ENCODE measurements at places on chromosomes 6 and 20. TPM values are rescaled to one million over a fixed set of nuclear protein-coding genes. Genes with fewer than 3 reads are reported as not detected.

DNA sequence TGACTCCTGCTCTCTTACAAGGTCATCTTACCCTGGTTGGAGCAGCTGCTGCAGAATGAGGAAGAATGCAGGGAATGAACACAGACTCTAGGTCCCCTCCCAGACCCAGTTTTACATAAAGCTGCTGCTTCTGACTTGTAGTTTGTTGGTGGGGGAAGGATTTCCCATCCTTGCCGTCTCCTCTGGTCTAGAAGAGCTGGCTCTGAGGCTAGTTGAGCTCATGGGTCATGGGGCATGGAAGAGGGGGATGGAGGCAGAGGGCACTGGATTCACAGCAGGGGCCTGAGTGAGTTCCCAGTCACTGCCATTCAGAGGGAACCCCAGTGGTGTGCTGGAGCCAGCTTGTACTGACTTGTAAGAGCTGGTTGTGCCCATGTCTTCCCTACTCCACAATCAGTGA is 9.2 kb upstream of the GUCA1A start:
- DNase-seq = no peak

- DNase-seq = peak; percentile 80
Measured at GRCh38 chr20:10861619-10862018, 187.8 kb upstream of the JAG1 start.

GRCh38 chr6:69705954-69706353 is 90.9 kb downstream of the LMBRD1 start:
- no peak for DNase-seq

GRCh38 chr6:33490621-33491020 is 36.2 kb downstream of the ZBTB9 start:
- no peak for DNase-seq

- no peak for DNase-seq
Measured at GRCh38 chr6:1984346-1984994, 260.9 kb downstream of the GMDS start.

DNA sequence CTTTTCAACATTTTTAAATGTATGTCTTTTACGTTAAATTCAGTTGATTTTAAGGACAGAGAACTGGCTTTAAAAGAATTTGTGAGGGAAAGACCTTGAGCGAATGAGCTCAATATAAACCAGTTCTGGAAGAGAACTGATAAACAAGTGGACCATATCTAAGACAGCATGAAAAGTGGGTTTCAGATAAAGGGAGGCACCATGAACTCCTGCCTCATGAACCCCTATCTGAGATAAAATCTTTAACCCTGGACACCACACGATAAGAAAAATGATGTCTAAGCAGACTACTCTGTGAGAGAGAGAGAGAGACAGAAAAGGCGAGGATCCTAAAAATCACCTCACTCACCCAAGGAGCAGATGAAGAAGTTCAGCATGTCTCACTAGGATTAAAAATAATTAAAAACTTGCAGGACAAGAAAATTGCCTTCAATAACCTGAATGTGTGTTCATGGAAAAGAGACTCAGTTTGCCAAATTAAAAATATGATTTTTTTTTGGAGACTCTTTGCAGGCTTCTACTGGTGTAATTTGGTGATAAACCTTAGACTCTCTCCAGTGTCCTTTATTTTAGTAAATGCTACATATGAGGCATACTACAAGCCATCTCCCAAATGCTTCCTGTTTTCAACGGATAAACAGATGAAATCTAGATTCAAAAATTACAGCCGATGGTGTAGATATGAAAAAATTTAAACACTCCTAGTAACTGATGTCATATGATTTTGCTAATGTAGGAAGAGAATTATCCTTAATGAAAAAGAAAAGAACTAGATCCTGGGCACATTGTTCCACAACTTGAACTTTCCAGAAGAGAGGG is 299.5 kb downstream of the ADGB start:
- DNase-seq = no peak

GRCh38 chr6:81031416-81031815 is 721.1 kb downstream of the TENT5A start:
- no peak for DNase-seq

DNA sequence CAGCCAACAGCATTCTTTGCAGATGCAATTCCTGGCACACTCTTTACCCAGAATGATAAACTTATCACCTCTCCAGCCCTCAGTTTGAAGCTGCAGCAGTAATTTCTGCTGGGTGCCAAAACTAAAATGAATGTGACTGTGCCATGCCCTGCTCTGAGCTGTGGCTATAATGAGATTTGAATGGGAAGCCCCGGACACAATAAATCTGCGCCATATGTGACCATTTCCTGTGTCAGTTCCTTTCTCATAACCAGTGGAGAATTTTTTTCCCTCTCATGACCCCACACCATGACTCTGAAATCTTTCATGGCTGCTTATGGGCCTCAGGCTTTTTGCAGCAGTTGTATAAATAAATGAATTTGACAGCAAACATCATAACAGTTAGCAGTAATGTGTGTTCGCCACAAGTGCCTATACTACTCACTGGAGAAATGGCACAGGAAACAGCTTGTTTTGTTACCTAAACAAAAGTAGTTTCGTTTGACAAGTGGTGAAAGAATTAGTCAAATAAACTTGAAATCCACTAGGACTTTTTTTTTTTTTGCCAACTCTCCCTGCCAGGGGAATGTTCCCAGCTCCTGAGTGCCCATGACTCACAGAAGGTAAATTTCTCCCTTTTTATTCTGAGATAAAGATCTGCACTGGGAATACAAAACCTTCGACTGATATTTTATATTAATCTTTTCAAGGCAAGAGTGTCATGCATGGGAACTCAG is 408.4 kb downstream of the PKHD1 start:
- DNase-seq = no peak

PTPN1 gene
- total RNA-seq = 57.7 TPM

MACROD2 gene
- 0.97 TPM for total RNA-seq

SLC17A2 gene
- total RNA-seq = not detected

SLC22A2 gene
- not detected for total RNA-seq

All from endothelial cell of umbilical vein (primary cell).